Right lobe of liver (tissue), 6 donors: ENCODE measurements at places on chromosomes 12 and 14. TPM values are rescaled to one million over a fixed set of nuclear protein-coding genes. Genes with fewer than 3 reads are reported as not detected.

SRGAP1 gene
- 3.4 TPM for total RNA-seq

SYNE3 gene
- 3.7 TPM for total RNA-seq

BIN2 gene
- total RNA-seq = 3.5 TPM

SLCO1B1 gene
- total RNA-seq = 149 TPM

PTPRQ gene
- total RNA-seq = 0.24 TPM

- no peaks in the 10 kb centered on the region for H3K27me3 ChIP-seq
- H3K4me3 ChIP-seq = no peak overlapping the region
- no peak for DNase-seq
- H3K36me3 ChIP-seq = no peaks in the 10 kb centered on the region
Observed at GRCh38 chr12:59164991-59165718, 244.9 kb upstream of the LRIG3 start.

- no peaks in the 10 kb centered on the region for H3K4me1 ChIP-seq
- no peaks in the 10 kb centered on the region for H3K36me3 ChIP-seq
- H3K4me3 ChIP-seq = no peak overlapping the region
- H3K27ac ChIP-seq = no peak overlapping the region
- DNase-seq = no peak
- no peaks in the 10 kb centered on the region for H3K27me3 ChIP-seq
Observed at GRCh38 chr14:39451811-39452210, 19.6 kb upstream of the FBXO33 start.

DNA sequence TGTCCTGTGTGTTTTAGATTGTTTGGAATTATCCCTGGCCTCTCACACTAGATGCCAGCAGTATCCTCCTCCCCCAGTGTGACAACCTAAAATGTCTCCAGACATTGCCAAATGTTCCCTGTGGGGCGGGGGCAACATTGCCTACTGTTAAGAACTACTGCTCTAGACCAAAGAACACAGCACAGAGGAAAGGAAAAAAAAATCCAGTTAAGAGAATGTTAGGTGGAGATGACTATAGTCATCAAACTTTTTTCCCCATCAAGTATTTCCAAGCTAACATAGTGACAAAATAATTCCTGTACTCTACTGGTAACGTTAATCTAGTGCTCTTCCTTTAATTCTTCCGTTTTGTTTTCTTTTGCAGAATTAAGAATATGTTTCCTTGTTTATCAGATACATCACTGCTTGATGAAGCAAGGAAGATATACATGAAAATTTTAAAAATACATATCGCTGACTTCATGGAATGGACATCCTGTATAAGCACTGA, 3.5 kb downstream of the CDKN1B start:
- peaks cover 39% of the 10 kb centered on the region for H3K4me1 ChIP-seq
- no peak overlapping the region for H3K4me3 ChIP-seq
- H3K27ac ChIP-seq = peak overlapping the region; percentile 100
- H3K27me3 ChIP-seq = no peaks in the 10 kb centered on the region
- DNase-seq = no peak

DNA sequence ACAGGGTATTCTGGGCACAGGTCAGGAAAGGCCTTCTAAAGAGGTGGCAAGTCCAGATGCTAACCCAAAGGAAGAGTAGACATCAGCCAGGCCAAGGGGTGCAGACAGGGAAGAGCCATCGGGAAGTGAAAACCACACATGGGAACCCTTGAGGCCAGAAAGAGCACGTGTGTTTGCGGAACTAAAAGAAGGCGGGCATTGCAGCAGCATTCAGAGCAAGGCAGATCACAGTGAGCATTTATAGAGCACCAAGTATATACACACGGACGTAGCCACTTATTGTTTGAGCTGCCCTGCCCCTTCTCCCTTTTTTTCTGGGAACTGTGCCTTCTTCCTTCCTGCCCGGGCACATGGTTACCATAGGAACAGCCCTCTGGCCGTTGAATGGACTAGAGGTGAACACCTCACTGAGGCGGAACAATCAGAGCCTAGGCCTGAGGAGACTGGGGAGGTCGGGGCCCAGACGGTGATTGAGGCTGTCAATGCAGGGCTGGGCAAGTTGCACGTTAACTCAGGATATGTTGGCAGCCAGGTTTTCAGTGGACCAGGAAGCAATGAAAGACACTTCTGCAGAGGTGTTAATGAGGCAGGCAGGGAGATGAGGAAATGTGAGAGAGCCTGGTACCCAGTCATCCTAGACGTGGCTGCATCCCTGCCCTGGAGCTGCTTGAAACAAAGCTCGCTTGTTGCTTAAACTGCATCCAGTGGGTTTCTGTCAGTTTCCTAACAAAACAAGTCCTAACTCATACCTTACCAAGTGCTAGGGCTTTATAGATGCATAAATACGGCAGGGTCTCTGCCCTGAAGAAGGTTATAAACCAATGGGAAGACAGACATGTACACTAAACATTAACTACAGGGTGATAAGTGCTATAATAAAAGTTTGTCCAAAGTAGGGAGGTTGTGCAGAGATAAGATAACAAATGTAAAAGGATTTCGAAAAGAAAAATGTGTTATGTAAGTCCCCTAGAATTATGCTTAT, 34.2 kb downstream of the MOAP1 start:
- H3K4me1 ChIP-seq = no peaks in the 10 kb centered on the region
- H3K36me3 ChIP-seq = no peaks in the 10 kb centered on the region

- no peaks in the 10 kb centered on the region for H3K4me1 ChIP-seq
- no peak for DNase-seq
- H3K27me3 ChIP-seq = no peaks in the 10 kb centered on the region
- H3K27ac ChIP-seq = no peak overlapping the region
Observed at GRCh38 chr12:42166501-42166900, 21.8 kb upstream of the GXYLT1 start.

DNA sequence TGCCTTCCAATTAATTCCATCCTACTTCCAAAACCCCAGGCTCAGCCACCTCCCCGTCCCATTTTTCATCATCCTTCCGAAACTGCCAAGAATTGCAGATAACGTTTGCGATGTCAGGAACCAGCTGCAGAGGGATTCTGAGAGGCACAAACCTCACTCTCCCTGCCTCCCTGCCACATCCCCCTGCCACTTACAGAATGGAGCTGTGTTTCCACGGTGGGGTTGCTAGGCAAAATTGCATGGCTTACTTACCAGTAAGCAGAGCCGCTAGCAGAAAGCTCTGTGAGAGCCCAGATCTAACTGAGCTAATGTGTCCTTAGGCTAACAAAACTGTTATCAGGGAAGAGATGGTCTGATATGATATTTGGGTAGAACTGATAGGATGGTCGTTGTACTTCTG, 127.4 kb downstream of the KCNK10 start:
- H3K4me1 ChIP-seq = no peaks in the 10 kb centered on the region
- no peak overlapping the region for H3K4me3 ChIP-seq
- H3K27ac ChIP-seq = no peak overlapping the region
- DNase-seq = no peak
- no peaks in the 10 kb centered on the region for H3K27me3 ChIP-seq

GRCh38 chr12:43988838-43989560, 153.1 kb downstream of the TMEM117 start:
- no peak overlapping the region for H3K27ac ChIP-seq
- no peaks in the 10 kb centered on the region for H3K27me3 ChIP-seq
- no peak for DNase-seq
- H3K4me1 ChIP-seq = no peaks in the 10 kb centered on the region

DNA sequence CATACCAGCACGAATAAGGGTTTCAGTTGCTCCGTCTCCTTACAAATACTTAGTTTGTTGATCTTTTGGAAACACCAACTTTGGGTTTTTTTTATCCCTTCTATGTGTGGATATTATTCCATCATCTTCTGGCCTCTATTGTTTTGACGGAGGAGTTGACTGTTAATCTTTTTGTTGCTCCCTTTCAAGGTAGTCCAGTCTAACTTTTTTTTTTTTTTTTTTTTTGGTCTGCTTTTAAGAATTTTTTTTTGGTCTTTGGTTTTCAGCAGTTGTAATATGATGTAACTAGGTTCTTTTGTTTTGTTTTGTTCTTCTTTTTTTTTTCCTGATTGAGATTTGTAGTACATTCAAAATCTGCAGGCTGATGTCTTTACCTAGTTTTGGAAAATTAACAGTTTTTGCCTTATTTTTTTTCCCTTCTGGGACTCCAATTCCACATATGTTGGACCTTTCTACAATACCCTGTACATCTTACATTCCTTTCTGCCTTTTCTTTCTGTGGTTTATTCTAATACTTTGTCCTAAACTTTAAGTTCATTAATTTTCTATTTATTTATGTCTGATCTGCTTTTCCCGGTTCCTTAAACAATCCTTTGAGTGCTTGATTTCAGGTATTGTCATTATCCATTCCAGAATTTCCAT, 54.9 kb downstream of the DNAH10 start:
- H3K27me3 ChIP-seq = no peaks in the 10 kb centered on the region
- no peak overlapping the region for H3K27ac ChIP-seq
- no peaks in the 10 kb centered on the region for H3K36me3 ChIP-seq
- no peak for DNase-seq
- H3K4me1 ChIP-seq = no peaks in the 10 kb centered on the region
- H3K4me3 ChIP-seq = no peak overlapping the region

- no peaks in the 10 kb centered on the region for H3K36me3 ChIP-seq
- no peaks in the 10 kb centered on the region for H3K27me3 ChIP-seq
- no peak overlapping the region for H3K4me3 ChIP-seq
- no peak for DNase-seq
Observed at GRCh38 chr14:64656986-64657385, 47.2 kb upstream of the PLEKHG3 start.

DNA sequence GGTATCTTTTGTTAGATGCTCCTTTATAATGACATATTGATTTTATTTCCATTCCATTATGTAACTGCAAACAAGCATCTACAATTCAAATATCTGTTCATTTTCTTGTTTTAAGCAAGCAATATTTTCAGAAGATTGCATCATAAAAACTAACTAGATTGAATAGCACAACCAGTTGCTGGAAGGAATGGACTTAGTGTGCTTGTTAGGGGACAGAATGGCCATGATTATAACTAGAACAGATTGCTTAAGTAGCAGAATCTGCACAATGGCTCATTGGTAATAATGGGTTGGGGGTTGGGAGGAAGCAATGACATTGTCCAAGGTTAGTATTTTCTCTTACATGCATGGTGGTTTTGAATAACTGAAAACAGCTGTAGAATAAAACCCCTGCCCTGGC, 939.5 kb downstream of the SLC16A7 start:
- H3K27ac ChIP-seq = no peak overlapping the region
- DNase-seq = no peak
- no peak overlapping the region for H3K4me3 ChIP-seq
- H3K27me3 ChIP-seq = no peaks in the 10 kb centered on the region
- H3K36me3 ChIP-seq = no peaks in the 10 kb centered on the region

- peak overlapping the region; percentile 22 for H3K27ac ChIP-seq
- no peaks in the 10 kb centered on the region for H3K4me1 ChIP-seq
Observed at GRCh38 chr12:56520048-56520447, 1.6 kb upstream of the RBMS2 start.

GRCh38 chr12:49456131-49456679, 82.6 kb upstream of the KCNH3 start:
- no peak overlapping the region for H3K4me3 ChIP-seq
- H3K36me3 ChIP-seq = no peaks in the 10 kb centered on the region
- no peak overlapping the region for H3K27ac ChIP-seq
- H3K27me3 ChIP-seq = no peaks in the 10 kb centered on the region
- no peaks in the 10 kb centered on the region for H3K4me1 ChIP-seq

- DNase-seq = no peak
- no peaks in the 10 kb centered on the region for H3K27me3 ChIP-seq
- H3K27ac ChIP-seq = no peak overlapping the region
- H3K4me1 ChIP-seq = no peaks in the 10 kb centered on the region
- H3K4me3 ChIP-seq = no peak overlapping the region
Observed at GRCh38 chr12:123801573-123802178, 39.6 kb downstream of the DNAH10 start.
